ENCODE measurements at places on chromosomes 5 and 9.

GRCh38 chr5:141879941-141880738 is 1.9 kb upstream of the PCDH1 start:
- DNase-seq, result no peak

DNA sequence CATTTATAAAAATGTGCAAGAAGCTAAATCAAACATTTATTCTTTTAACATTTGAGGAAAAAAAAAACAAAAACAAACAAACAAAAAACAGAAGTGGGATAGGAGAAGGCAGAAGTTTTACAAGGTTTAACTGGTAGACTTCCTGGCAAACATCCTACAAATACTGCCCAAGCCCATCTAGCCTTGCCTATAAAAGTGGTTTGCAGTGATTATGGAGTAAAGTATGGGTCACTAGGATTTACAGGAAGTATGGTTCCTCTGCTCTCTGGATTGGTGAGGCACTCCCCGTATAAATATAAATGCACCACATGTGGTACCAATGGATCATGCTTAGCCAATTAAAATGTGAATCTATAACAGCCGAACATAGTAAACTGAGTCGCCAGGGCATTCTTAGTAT is 291.9 kb downstream of the EDIL3 start:
- peak; percentile 39 for DNase-seq

GRCh38 chr9:101650142-101650541 is 55.4 kb upstream of the PPP3R2 start:
- no peak for DNase-seq

- DNase-seq, result no peak
These were observed 459.1 kb downstream of the DMAC1 start for GRCh38 chr9:7340451-7340850.
